ENCODE measurements at places on chromosomes 4 and X. TPM values are rescaled to one million over a fixed set of nuclear protein-coding genes. Genes with fewer than 3 reads are reported as not detected.

- H3K36me3 ChIP-seq = no peaks in the 10 kb centered on the region
- H3K27ac ChIP-seq = no peak overlapping the region
- no peaks in the 10 kb centered on the region for H3K27me3 ChIP-seq
- H3K4me3 ChIP-seq = no peak overlapping the region
- DNase-seq = no peak
Observed at GRCh38 chr4:79425586-79425985, 17.6 kb upstream of the GK2 start.

DNA sequence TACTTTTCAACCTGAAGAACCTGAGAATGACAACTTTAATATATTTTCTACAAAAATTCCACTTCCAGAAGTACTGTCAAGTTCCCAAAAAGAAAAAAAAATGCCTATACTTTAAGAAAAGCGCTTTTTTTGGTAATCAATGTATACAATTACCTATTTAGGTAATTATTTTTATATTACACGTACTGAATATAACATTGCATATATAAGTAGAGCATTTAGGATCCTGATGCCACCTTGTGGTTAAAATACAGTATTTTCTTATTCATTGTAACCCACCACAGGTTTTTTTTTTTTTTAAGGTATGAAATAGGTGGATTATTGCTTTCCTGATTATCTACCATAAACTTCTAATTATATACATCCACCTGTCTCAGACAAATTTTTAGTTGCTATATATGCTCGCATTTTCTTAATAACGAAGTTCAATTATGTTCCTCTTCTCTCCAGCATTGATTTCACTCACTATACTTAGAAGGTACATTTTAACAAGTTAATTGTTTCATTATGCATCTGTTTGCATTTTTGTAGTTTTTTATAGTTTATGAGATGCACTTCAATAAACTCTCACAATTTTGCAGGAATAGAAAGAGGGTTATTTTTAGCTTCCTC is 5.2 kb downstream of the MAP9 start:
- peaks cover 5% of the 10 kb centered on the region for H3K4me1 ChIP-seq
- peaks cover 3% of the 10 kb centered on the region for H3K27me3 ChIP-seq
- no peaks in the 10 kb centered on the region for H3K36me3 ChIP-seq
- no peak overlapping the region for H3K27ac ChIP-seq
- no peak overlapping the region for H3K4me3 ChIP-seq

The FGF2 gene
- 26.1 TPM for total RNA-seq

DNA sequence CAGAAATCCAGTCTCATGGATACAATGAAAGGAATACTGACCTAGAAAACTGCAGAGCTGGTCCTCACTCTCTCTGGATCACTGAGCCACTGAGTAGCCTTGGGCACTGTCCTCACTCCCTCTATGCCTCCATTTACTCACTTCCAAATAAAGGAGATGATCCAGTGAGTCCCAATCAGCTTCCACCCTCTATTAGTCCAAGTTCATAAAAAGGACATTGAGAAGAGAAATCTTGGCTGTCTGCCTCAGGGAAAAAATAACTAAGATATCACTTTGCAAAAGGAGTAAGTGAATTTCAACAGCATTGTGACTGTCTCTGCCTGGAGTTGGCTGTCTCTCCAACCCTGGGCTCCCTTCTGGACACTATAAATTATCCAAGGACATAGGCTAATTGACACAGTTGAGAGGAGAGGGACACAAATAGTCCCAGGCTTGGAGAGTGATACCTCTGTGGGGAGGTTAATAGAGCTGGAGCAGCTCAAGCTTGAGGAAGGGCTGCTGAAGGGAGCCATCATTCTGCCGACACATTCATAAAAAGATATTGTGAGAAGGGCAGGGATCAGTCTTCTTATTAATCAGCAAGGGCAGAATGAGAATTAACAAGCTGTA is 572.3 kb downstream of the RAB28 start:
- no peak for DNase-seq
- H3K27me3 ChIP-seq = no peaks in the 10 kb centered on the region
- H3K4me1 ChIP-seq = no peaks in the 10 kb centered on the region
- H3K36me3 ChIP-seq = no peaks in the 10 kb centered on the region

DNA sequence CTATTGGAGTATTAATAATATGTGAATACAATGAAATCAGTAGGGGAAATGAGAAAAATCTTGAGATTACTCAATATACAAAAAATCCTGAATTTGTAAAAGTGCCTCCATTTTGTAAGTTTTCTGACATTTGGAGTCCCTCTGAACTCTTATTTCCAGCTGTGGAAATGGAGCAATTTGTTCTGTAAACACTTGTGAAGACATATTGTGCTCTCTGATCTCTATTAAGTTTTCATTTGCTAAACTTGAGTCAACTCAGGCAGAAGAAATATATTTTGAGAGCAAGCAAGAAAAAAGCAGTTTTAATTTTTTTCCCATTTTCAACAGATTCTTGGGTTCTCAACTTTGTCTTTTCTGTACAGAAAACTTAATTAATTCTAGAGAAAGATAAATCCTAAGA is 51.4 kb upstream of the PCDH18 start:
- no peak overlapping the region for H3K27ac ChIP-seq
- H3K36me3 ChIP-seq = no peaks in the 10 kb centered on the region
- H3K4me1 ChIP-seq = no peaks in the 10 kb centered on the region
- no peak for DNase-seq
- no peak overlapping the region for H3K4me3 ChIP-seq

The PABPC4L gene
- 2.4 TPM for total RNA-seq

- H3K36me3 ChIP-seq = peaks cover 5% of the 10 kb centered on the region
- H3K27me3 ChIP-seq = peaks cover 3% of the 10 kb centered on the region
- H3K4me3 ChIP-seq = no peak overlapping the region
- H3K4me1 ChIP-seq = no peaks in the 10 kb centered on the region
- no peak overlapping the region for H3K27ac ChIP-seq
- DNase-seq = no peak
Observed at GRCh38 chr4:7450775-7451433, 16.2 kb upstream of the PSAPL1 start.

DNA sequence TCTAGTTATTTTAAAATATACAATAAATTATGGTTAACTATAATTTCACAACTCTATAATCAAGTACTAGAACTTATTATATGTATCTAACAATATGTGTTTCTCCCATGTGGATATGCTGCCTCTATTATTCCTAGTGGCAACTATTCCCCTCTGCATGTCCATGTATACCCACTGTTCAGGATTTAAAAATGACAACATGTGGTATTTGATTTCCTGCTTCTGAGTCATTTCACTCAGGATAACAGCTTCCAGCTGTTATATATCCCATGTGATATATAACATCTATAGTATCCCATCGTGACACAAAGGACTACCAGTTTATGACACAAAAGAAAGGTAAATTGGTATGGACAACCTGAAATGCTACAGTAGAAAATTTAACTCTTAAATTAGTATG is 167.4 kb upstream of the TACR3 start:
- H3K27ac ChIP-seq = no peak overlapping the region
- no peak overlapping the region for H3K4me3 ChIP-seq
- no peaks in the 10 kb centered on the region for H3K36me3 ChIP-seq
- DNase-seq = no peak
- no peaks in the 10 kb centered on the region for H3K4me1 ChIP-seq
- H3K27me3 ChIP-seq = no peaks in the 10 kb centered on the region

DNA sequence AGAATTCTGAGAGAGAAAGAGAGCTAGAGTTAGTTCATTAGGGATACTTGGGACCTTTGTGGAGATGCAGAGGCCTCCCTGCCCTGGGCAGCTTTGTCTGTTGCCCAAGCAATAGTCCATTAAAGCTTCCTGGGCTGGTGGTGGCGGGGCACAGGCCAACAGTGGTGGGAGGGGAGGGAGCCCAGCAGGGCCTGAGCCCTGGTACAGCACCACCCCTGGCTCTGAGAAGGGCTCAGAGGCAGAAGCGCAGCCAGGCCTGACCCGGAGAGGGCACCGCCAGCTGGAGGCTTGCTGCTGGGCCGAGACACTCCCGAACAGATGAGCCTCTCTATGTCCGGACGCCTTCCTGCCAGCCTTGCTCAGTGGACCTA is 65.3 kb downstream of the EFNB1 start:
- DNase-seq = no peak
- H3K4me1 ChIP-seq = peaks cover 12% of the 10 kb centered on the region
- H3K27ac ChIP-seq = no peak overlapping the region
- peaks cover 3% of the 10 kb centered on the region for H3K27me3 ChIP-seq

DNA sequence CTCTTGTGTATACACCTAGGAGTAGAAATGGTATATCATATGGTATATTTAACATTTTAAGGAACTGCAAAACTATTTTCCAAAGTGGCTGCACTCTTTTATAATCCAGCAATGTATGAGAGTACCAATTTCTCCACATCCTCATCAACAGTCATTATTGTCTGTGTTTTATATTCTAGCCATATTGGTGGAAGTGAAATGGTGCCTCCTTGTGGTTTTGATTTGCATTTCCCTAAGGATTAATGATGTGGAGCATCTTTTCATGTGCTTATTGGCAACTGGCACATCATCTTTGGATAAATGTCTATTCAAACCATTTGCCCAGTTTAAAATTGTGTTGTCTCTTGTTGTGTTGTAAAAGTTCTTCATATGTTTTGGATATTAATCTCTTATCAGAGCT is 9.6 kb downstream of the BMP15 start:
- no peak overlapping the region for H3K4me3 ChIP-seq
- H3K27me3 ChIP-seq = no peaks in the 10 kb centered on the region
- peaks cover 10% of the 10 kb centered on the region for H3K4me1 ChIP-seq

GRCh38 chr4:6267573-6267972 is 2.1 kb upstream of the WFS1 start:
- peaks cover 11% of the 10 kb centered on the region for H3K27me3 ChIP-seq
- no peak overlapping the region for H3K4me3 ChIP-seq
- peaks cover 26% of the 10 kb centered on the region for H3K4me1 ChIP-seq
- DNase-seq = no peak
- H3K27ac ChIP-seq = no peak overlapping the region

GRCh38 chr4:88621763-88622327 is 29.6 kb downstream of the HERC3 start:
- no peaks in the 10 kb centered on the region for H3K27me3 ChIP-seq
- H3K4me1 ChIP-seq = no peaks in the 10 kb centered on the region
- H3K4me3 ChIP-seq = no peak overlapping the region
- DNase-seq = no peak

DNA sequence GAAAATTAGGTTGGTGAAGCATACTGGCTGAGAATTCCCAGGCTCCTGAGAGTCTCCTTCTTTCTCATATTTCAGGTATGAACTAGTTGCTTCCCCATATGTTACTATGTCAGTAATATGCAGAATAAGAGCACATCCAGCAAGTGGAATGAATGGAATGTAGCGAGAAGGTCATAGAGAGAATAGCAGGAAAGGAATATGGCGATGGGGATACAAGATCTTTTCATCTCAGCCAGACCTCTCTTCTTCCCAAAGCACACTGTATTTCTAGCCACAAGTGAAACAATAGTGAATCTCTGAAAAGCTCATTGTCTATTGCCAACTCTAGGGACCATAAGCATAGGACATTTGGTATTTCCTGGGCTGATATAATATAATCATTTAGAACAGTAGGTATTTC is 54.6 kb upstream of the MMAA start:
- DNase-seq = no peak
- H3K4me1 ChIP-seq = peaks cover 4% of the 10 kb centered on the region
- H3K4me3 ChIP-seq = peak overlapping the region; percentile 33

- peaks cover 9% of the 10 kb centered on the region for H3K36me3 ChIP-seq
- no peak overlapping the region for H3K27ac ChIP-seq
- H3K27me3 ChIP-seq = peaks cover 3% of the 10 kb centered on the region
- H3K4me3 ChIP-seq = no peak overlapping the region
Observed at GRCh38 chr4:85218756-85219155, 252.3 kb upstream of the WDFY3 start.

DNA sequence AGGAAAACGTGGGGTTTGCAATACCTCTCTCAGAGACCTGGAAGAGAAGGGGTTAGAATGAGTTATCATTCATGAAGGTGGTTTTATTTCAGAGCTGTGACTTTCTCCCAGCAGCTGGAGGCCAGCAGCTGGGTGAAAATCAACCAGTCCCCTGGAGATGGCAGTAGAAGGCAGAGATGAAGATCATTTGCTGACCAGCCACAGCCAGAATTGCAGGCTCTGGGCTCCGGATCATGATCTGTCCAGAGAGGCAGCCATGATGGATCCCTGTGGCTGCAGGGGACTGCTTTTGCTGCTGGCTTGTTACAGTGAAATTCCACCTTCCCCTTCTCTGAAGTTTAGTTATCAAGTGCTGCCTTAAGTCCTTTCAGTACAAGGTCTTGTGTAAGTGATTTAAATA is 46.9 kb upstream of the TAB3 start:
- peaks cover 1% of the 10 kb centered on the region for H3K27me3 ChIP-seq
- no peaks in the 10 kb centered on the region for H3K36me3 ChIP-seq
- no peaks in the 10 kb centered on the region for H3K4me1 ChIP-seq
- no peak overlapping the region for H3K27ac ChIP-seq

DNA sequence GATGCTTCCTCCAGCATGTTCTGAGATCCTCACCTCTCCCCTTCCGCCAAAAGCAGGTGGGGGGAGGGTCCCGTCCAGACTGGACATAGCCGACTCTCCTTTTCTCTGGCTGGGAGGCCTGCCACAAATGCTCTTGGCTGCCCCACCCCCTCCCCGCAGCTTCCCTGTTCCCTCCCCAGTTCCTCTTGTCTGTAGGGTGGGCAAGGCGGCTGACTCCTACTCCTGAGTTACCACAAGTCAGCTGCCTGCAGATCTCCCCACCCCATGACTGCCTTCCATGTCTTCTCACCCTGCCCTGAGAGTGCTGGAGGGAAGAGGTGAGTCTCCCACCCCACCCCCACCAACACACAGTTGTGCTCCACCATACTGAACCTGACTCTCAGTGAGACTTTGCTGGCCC is 2.9 kb downstream of the ATP6AP1 start:
- no peak overlapping the region for H3K27ac ChIP-seq
- DNase-seq = no peak
- H3K36me3 ChIP-seq = peaks cover 9% of the 10 kb centered on the region
- H3K27me3 ChIP-seq = peaks cover 7% of the 10 kb centered on the region
- H3K4me1 ChIP-seq = peaks cover 23% of the 10 kb centered on the region

- H3K27ac ChIP-seq = no peak overlapping the region
- no peak for DNase-seq
- H3K4me3 ChIP-seq = no peak overlapping the region
- no peaks in the 10 kb centered on the region for H3K27me3 ChIP-seq
Observed at GRCh38 chr4:55161739-55162138, 36.3 kb upstream of the KDR start.

DNA sequence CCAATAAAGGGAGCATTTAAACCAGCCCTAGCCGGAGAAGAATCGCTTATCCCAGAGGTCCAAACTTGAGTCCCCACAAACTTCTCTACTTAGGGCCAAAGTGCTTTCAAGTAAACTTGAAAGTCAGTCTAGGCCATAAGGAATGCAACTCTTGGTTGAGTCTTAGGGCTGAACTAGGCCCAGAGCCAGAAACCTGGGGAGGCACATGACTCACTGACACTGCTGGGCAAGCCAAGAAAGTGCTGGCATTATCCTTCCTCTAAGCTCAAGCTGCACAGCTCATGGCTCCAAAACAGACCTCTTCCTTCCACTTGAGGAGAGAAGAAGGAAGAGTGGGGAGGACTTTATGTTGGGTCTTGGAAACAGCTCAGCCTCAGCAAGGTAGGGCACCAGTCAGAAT is 1257.3 kb upstream of the DIAPH2 start:
- no peak for DNase-seq
- H3K36me3 ChIP-seq = no peaks in the 10 kb centered on the region
- H3K4me3 ChIP-seq = no peak overlapping the region
- no peaks in the 10 kb centered on the region for H3K27me3 ChIP-seq

GRCh38 chr4:40322811-40323210 is 12.3 kb upstream of the CHRNA9 start:
- no peak overlapping the region for H3K4me3 ChIP-seq
- no peaks in the 10 kb centered on the region for H3K27me3 ChIP-seq
- no peak for DNase-seq
- H3K36me3 ChIP-seq = no peaks in the 10 kb centered on the region

All from endothelial cell (in vitro differentiated cells).